Spleen (tissue), 13 donors: ENCODE measurements at places on chromosomes 5 and 9. TPM values are rescaled to one million over a fixed set of nuclear protein-coding genes. Genes with fewer than 3 reads are reported as not detected.
A peak's percentile ranks its signal among the peaks of the same experiment; 100 is the strongest.

DNA sequence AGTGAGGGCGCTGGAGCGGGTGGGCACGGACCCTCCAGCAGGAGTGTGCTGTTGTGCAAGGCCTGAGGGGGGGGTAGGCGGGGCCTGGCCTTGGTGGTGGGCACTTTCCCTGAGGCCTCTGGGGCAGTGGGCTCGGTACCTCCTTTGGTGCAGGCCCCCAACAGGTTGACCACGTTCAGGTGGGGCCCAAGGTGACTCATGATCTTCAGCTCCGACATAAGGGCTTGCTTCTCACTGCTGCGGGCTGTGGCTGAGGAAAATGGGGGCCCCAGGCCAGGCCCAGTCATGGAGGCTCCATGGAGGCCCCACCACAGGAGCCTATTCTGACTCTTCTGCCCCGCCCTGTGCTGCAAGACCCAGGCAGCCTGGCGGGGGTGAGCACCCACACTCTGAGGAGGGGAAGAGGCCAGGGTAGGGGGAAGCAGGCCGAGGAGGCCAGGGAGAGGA lies 31.5 kb downstream of the PDGFRB start:
- DNase-seq, result peak; percentile 73

GRCh38 chr9:91882627-91883026 lies 67.4 kb downstream of the ROR2 start:
- DNase-seq, result peak; percentile 17

DNA sequence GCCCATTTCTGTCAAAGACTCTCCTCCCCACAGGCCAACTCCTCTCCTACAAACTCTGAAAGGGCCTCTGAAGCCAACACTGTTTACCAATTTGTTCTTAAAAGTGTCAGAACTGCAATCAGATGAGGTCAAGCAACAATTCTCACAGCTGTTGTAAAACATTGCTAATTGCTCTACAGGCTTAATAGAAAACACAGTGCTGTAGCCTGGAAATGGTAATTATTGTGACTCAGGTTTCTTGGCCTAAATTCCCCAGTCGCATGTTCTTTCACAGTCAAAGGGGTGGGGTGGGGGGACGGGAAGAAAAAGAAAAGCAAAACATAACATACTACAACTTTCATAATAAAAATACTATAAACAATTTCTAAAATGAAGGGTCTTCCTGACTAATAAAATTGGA lies 343.2 kb downstream of the DMAC1 start:
- DNase-seq, result no peak

DNA sequence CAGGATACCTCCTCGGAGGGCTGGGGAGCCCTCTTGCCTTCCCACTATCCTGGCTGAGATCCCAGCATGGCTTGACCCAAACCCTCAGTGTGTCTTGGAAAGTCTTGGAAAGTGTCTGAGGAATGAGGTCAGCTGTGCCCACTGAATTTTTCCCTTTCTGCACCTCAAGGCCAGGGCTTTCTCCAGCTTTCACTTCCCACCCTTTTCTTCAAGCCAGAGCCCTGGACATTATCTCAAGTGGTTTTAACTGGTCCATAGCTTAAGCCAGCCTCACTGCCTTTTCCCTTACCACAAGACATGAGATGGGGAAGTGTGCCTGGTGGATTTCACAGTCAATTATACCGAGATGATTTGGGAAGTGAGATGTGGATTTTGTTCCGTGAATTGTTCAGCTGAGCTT lies 35.7 kb upstream of the LHX2 start:
- no peak for DNase-seq

IL3 gene
- not detected for polyA plus RNA-seq

DNA sequence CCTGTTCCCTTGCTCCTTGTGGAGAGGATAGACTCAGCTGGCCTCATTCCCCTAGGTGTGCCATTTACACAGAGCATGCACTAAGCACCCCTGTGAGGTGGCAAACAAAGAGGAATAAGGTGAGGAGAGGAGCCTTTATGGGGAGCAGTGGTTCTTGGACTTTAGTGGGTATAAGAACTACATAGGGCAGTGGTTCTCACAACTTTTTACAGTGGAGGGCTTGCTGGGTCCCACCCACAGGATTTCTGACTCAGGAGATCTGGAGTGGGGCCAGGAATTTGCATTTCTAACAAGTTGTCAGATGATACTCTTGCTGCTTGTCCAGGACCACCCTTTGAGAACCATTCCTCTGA lies 42.0 kb downstream of the CSF1R start:
- DNase-seq, result no peak

DNA sequence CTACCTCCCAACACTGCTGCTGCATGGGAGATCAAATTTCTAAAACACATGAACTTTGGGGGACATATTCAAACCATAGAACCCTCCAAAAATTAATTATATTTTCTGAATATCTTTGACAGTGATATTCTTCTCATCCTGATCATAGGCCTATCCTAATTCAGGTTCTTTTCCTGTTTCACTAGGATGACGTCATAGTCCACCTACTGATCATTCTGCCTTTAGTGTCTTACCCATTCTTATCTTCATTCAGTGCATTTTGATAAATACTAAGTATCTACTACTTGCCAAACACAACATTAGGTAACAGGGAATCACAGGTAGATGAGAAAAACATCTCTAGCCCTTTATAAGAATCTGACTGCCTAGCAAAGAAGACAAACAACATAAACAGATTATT lies 179.1 kb upstream of the PRLR start:
- DNase-seq, result no peak

DNA sequence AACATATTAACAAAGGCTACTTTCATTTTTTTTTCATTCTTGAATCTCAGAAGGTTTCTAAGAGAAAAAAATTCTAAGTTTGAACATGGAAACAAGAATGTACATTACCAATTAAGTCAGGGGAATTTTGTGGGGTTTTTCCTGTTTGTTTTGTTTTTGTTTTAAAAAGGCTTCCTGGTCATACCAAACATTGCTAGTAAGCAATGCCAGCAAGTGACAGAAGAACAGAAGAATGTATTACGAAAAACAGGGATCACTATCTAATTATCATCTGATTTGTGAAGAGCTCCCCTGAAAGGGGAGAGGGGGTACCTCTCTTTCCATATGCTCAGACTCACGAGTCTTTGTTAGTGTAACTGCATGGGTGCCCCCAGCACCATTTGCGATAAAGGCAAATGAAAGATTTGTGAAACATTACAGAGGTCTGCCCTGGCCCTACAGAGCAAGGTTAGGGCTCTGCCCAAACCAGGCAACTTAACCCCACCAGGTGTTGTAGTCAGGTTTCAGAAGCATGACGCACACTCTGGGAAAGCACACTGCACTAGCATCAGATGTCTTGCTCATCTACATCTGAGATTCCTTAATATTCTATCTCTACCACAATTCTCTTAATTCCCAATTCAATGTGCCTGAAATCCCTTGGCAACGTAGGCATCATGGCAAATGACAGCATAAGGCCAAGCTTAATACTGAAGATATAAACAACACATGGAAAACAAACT lies 268.2 kb downstream of the MLLT3 start:
- DNase-seq, result no peak

- peak; percentile 86 for DNase-seq
Measured at GRCh38 chr9:107784235-107784958, 294.8 kb upstream of the KLF4 start.

GRCh38 chr9:19464061-19464763 lies 55.4 kb downstream of the ACER2 start:
- DNase-seq, result no peak

GRCh38 chr5:173855162-173855994 lies 32.8 kb upstream of the CPEB4 start:
- no peak for DNase-seq
